ENCODE measurements at places on chromosomes 11 and 22. TPM values are rescaled to one million over a fixed set of nuclear protein-coding genes. Genes with fewer than 3 reads are reported as not detected.

Gene OR5AL1
- total RNA-seq: not detected

Gene GP1BB
- total RNA-seq: 5.3 TPM

Gene HDHD5
- 39.2 TPM for total RNA-seq

Gene EPS8L2
- 3.1 TPM for total RNA-seq

Gene FGF3
- not detected for total RNA-seq

Gene NLRP14
- total RNA-seq: not detected

Gene RAB3IL1
- 9.9 TPM for total RNA-seq

Gene KBTBD3
- total RNA-seq: 3.4 TPM

Gene ZNRF3
- 3.2 TPM for total RNA-seq

Gene CCDC89
- not detected for total RNA-seq
